Fibroblast of pulmonary artery (primary cell): ENCODE measurements at places on chromosomes 12 and 14.

DNA sequence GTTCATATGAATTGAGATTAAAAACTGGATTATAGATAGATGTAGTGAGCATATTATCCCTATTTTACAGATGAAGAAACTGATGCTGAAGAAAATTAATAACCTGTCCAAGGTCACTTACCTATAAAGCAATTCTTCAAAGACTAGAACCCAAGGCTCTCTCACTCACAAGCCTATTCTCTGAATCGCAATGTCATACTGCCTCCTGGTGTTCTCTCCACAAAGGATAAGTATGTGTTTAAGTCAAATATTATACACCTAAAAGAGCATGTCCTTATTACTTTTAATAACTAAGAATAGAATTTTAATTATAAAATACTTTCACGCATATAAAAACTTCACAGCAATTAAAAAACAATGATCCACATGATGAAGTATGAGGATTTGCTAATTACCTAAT is 721.3 kb upstream of the USP15 start:
- no peak for DNase-seq

- no peak for DNase-seq
These were observed 216.6 kb upstream of the FKBP4 start for GRCh38 chr12:2578211-2578610.

DNA sequence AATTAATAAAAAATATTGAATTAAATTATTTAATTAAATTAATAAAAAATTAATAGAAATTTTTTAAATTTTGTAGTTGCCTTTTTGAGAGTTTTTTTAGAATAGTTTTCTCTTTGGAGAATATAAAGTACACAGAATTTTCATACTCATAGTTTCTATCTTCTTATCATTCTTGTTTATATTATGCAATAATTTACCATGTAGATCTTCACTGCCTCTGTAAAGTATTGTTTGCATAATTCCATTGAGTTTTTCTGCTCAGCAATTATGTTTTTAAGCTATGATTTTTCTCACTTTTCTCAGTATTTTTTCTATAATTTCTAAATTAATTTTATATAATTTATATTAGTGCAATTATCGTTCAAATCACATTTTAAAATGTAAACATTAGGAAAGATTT is 50.6 kb upstream of the OXA1L start:
- no peak for DNase-seq

DNA sequence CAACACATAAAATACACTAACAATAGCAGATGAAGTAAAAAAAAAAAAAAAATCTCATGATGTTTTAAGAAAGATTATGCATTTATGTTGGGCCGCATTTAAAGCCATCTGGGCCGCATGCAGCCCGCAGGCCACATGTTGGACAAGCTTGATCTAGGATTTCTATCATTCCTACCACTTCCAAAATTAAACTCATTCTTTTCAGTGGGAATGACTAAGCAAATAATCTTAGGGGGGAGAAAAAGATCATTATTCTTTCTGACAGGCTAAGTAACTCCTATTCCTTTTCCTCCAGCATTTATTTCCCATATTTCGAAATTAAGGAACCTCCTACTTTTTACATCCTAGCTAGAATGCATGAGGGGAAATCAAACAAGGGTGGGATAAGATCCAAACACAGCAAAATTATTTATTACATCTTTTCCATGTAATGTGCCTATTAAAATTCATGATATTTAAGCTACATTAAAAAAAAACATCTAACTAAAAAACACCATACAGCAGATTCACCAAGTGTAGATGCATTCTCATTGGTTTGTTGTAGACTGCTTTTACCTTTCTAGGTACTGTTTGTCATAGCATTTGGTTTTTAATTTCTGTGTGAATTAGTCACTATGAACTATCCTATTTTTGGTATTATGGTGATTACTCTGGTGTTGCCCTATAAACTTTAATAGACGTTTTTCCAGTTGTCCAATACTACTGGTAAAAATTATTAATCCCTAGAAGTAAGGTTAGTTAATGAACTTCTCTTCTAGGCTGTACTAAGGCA is 76.1 kb downstream of the RASSF8 start:
- DNase-seq, result peak; percentile 70

DNA sequence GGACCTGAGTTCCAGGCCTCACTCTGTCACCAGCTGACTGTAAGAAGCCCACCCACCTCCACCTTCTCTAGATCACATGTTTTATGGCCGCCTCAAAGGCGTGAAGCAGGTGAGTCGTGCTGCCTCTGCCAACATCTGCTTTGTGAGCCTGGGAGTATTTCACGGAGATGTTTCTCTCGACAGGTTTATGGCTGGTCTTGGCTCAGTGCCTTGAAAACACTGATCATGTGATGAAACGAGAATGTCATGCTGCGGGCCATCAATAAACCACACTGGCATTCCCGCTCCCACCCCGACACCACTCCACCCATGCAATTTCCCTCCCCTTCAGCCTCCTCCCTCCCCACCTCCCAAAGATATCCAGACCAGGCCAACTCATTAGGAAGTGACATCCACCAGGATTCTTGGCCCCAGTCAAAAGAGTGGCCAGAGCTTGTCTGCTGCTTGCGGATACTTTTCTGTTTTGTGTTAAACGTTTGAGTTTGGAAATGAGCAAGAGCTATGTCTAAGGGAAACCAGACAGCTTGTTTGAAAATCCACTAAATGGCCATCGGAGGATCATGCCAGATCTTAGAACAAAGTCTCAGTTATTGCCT is 53.8 kb upstream of the NTF3 start:
- DNase-seq, result no peak

DNA sequence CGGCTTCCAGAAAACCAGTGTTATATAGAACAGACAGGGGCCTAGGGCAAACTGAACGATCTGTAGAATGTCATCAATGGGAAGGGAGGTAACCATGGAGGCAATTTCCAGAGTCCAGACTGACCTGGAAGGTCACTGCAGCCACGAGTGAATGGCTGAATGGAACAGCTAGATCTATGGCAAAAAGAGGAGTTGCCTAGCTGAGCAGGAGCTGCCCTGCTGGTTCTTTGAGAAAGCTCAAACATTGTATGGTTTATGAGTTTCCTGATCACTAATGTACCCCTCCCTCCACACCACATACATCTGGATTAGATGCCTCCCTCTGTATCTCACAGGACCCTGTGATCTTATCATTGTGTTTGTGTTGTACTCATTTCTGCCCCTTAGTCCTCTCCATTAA is 1.0 kb upstream of the RERG start:
- DNase-seq, result no peak

DNA sequence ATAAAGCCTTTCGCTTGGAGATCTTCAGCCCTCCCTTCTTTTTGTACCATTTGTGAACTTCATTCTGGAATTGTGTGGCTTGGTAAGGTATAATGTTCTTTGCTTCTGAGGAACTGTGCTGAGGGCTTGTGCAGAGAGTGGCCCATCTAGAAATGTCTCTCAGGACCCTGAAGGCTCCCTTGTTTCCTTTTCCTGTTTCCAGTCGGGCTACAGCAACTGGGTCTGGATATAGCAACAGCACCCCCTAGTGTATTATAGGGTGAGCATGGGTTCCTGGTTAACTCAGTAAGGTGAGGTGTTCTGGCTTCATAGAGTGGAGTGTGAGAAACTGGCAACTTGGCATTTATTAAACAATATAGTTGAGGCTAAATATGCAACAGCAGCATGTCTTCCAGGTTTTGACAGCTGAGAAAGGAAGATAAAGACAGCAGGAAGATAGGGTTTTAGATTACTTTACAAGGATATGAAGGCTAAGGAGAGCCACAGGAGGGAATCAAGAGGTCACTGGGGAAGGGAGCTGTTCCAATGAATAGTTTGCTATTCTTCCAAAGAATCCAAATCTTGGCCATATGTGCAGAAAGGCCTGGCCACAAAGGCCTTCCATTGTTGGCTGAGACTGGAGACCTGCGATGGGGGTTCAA is 49.1 kb upstream of the RNU6-8 start:
- peak; percentile 84 for DNase-seq

GRCh38 chr12:57473886-57474285 is 5.8 kb downstream of the ARHGAP9 start:
- DNase-seq, result no peak

DNA sequence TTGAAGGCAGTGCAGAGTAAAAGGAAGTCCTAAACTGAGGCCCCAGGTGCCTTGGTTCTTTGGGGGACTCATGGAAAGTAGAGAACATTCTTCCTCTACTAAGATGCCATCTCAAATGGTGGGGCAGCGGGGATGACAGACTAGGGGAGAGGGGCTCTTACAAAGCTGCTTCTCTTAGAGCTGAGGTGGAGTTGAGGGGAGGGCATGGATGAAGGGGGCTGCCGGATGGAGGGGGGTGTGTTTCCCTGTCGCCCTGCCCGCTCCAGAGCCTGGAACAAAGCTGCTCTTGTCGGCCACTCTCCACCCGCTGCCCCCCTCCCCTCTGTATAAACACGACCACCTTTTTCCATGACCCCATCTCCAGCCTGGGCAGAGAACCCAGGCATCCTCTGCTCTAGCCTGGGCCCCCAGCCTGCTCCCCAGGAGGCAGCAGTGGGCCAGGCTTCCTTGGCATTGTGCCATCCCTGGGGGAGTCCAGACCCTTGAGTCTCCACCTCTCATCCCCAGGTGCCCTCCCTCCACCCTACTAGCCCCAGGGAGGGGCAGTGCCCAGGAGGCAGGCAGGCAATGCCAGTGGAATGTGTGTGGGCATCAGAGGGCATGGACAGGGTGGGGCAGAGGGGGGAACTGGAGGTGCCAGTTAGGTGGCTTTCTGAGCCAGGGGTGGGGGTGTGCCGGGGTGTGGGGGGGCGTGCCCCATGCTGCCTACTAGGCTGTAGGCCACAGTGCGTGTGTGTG is 1.7 kb downstream of the RARG start:
- no peak for DNase-seq

DNA sequence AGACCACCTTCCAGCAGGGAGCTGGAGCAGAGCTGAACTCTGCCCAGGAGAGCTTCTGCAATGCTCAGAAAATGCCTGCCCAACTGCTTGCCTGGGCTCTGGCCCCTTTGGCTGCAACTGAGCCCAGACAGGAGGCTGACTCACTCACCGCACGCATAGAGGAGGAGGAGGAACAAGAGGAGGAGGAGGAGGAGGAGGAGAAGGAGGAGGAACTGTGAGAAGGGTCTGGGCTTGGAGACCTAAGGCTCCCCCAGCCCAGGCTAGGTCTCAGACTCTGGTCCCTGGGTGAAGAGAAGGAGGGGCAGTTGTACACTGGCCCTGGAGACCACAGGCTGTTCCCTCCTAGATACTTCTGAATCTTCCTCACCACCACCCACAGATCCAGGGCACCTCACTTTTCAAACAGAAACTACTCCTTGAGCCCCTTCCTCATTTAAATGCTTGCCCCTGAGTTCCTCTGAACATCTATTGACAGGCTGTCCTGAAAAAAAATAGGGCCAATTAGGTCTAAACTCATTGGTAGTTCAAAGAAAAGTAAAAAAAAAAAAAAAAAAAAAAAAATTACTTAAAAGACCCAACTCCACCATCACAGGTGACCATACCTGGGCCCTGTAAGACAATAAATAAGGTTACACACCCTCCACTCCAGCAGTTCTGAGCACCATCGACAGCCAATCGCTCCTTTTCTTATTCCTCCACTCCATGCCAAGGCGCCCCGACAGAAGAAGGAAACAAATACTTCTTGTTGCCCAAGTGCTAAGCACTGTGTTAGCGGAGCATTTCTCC is 674 bp downstream of the VDR start:
- peak; percentile 73 for DNase-seq

DNA sequence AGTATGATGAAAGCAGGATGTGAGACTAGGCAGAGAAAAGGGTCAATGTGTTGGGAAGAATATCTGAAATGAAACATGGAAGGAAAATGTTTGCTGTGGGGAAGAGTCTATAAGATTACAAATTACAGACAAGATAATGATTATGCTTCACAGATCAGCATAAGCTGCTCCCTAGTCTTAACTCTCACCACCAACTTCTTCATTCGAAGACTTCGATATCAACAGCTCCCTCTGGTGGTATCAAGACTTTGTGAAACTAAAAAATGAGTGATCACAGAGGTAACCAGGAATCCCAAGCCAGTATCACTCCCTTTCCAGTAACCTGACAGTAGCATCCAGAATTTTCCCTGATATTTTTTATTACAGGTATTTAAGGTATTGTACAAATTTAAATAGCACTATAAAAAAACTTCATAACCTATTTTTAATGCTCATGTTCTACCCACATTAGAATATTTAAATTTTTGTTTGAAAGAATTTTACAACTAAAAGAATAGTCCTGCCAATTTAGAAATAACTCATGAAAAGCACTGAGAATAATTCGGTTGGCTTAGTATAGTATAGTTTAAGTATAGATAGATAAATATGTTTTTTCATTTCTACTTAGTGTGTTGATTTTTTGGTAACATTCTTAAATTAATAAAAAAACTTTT is 84.4 kb downstream of the C2CD5 start:
- DNase-seq, result peak; percentile 67

- no peak for DNase-seq
These were observed 463.3 kb downstream of the TMTC2 start for GRCh38 chr12:83149987-83150386.

DNA sequence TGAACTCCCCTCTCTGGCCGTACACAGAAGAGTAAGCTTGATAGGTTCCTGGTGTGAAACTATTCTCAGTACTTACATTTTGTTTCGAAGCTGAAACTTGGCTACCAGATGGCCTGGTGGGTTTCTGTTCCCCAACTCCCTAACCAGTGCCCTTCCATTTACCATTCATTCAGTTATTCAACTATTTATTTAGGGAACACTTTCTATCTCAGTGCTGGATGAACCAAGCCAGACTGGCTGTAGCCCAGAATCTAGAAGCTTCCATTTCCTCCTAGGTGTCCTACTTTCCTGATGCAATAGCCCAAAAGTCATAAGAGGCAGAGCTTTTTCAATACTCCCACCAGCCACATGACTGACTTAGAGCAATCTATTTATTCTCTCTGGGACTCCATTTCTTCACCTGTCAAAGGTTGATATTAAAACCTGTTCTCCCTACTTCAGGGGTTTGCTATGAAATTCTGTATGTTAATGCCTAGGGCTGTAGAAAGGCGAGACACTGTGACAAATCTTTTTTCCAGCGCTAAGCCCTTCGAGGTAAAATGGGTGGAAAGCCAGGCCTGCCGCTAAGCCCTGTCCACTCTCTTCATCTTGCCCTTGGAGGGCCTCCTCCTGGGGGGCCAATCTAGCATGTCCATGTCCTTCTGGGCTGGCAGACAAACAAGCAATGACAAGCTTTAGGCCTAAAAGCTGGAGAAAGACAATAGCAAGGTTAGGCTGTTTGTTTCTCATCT is 8.1 kb upstream of the IRF2BPL start:
- no peak for DNase-seq

GRCh38 chr14:39114073-39114838 is at the start of gene GEMIN2:
Gene GEMIN2, plus strand, starts transcription at chr14:39114323. Its CDS starts 16 bp downstream, at chr14:39114339.
- peak; percentile 97 for DNase-seq

DNA sequence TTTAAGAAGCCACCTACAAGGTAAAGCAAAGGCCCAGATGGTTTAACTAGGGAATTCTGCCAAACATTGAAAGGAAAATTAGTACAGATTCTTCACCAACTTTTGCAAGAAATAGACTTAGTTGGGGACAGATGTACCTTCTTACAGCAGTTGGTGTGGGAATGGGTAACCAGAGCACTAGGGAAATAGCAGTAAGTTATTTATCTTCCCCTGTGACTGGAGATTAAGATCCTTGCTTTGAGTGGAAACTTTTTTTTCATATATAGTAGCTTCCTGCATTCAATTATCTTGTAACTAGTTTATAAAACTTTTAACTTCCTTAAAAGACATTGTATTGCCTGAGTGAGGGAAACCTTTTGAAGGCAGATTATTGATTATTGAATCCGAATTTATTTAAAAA is 44.2 kb downstream of the ARID2 start:
- no peak for DNase-seq

- no peak for DNase-seq
These were observed 93.9 kb downstream of the GLT1D1 start for GRCh38 chr12:128947209-128947608.
